ENCODE measurements at places on chromosomes 6 and 20.

DNA sequence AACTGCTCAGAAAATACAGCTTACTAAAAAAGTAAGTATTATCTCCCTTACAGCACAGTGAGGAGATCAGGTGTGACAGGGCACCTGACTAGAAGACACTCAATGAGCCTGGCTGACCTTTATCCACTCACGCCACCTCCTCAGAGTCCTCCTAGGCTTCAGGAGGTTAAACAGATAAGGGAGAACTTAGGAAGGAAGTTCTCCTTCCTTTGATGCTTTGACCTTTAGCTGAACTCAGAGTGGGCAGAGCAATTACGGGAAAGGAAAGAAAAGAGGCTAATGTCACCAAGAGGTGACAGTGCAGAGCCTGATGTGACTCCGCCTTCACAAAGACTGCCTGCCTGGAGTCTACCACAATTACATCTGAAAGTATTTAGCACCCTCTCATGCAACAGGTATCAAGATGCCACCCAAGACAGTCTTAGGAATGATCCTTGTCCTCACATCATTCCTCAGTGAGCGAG, 36.7 kb downstream of the MAN1A1 start:
- DNase-seq = no peak

DNA sequence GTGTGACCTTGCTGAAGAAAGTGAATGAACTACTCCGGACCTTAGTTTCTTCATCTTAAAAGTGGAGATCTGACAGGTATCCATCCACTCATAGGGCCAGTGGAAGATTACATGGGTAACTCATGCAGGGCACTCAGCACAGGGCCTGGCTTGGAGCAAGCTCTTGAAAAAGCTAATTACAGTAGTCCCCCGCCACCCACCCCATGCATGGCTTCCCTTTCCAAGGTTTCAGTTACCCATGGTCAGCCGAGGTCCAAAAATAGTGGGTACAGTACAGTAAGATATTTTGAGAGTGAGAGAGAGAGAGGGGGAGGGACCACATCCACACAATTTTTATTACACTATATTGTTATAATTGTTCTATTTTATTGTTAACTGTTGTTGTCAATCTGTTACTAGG, 7.1 kb upstream of the PMEPA1 start:
- no peak for DNase-seq

- no peak for DNase-seq
Observed at GRCh38 chr6:109768485-109768884, 77.4 kb downstream of the FIG4 start.

DNA sequence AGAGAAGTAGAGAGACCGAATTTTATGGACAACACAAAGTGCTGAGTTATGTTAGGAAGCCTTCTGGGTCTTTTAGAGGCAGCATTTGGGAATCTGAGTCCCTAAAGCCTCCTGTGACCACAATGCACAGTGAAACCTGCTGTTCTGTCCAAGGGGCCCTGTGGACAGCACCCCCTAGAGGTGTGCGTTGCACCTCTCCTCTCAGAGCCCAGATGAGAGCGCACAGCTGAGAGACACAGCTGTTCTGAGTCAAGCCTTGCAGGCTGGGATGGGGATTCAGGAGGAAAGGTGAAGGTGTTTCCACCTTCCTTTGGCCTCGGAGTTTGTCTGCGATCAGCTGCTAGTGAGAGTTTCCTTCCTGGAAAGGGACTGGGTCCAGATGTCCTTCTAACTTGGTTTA, 13.0 kb downstream of the PCK1 start:
- no peak for DNase-seq

DNA sequence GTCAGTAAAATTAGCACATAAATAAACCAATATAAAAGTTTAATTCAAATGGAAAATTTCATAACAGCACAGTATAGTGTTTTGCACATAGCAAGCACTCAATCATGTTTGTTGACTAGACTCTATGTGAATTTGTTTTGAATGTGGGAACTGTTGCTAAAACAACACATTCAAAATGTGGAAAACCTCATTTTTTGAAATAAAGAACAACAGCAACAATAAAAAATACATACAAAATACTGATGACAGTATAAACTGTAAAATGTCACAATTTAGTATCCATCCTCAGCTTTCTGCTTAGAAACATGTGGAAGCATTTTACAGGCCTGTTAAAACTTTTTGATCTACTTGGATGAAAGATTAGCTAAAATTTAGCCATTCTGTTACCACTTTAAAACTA, 47.4 kb downstream of the HDAC2 start:
- no peak for DNase-seq

DNA sequence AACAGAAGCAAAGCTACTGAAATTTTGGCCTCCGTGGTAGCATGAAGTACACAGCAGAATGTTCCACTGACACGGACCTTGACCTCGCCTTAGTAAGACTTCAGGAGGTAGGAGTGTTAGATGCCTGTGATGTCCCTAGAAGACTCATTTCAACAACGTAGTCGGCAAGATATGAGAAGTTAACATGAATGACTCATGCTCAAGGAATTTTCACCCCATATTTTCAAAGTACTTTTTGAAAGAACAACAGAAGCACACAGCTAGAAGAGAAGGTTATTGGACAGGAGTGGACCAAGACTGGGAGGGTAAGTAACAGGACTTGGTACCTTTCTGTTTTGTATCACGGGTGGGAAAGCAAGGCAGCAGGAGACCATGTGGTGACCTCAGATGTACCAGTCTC, 78.0 kb downstream of the DZANK1 start:
- no peak for DNase-seq

DNA sequence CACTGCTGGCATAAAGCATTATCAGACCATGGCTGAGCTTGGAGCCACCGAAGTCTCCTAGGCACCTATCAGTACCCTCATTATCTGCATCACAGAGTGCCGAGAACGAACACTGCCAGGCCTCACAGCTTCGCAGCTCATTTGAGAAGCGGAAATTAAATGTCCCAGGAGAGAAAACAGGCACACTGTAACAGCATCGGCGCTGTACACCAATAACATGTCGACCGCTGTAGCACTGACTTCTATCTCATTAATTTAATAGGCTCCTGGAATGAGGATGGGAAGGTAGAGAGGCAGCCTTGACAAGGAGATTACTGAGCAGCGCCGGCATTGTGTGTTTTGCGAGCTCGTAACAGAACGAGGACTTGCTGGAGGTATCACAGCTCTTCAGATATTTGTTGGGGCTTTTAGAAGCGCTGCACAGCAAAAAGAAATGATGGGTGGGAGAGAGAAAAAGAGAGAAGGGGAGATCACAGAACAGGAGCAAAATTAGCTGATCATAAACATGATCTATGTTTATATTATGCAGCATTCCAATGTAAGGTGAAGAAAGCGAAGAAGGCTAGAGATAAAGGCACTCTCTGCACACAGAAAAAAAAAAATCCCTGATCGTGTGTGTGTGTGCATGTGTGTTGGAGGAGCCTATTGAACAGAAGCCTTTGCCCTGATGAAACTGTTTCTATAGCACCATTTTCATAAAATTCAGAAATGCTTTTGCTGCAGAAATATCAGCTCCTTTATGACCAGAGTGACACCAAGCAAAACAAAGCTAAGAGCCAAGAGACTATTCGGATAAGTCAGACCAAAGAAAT, 29.2 kb downstream of the ID4 start:
- DNase-seq = no peak

- DNase-seq = no peak
Observed at GRCh38 chr6:83183082-83183828, 9.8 kb downstream of the PGM3 start.

DNA sequence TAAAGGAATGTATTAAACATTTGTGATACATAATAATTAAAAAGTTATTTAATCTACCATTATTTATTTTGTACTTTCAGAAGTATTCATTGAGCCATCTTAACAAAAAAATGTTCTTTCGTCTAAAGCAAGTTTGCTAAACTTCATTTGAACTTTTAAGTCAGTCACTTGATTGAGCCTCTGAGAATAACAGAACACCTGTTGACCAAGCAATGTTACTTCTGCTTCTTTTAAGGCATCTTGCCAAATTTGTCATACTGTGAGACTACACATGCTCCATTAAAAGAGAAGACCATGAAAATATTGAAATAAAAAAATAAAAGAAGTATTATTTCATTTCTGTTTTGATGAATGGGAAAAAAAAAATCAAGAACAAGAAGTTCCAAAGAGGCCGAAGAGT, 141.8 kb upstream of the BMP5 start:
- no peak for DNase-seq

GRCh38 chr6:6751266-6751596, 162.7 kb downstream of the LY86 start:
- DNase-seq = no peak

GRCh38 chr6:41536795-41537758, 9.1 kb upstream of the FOXP4 start:
- peak; percentile 89 for DNase-seq

- DNase-seq = no peak
Observed at GRCh38 chr20:56322681-56323080, 36.1 kb upstream of the FAM210B start.

Data from NCI-H1105 (cell line).